ENCODE measurements at places on chromosomes 2 and 18. TPM values are rescaled to one million over a fixed set of nuclear protein-coding genes. Genes with fewer than 3 reads are reported as not detected.

GRCh38 chr18:31546476-31546875 is 45.2 kb upstream of the TTR start:
- DNase-seq = no peak

GRCh38 chr2:191912764-191913163 is 65.9 kb upstream of the CAVIN2 start:
- no peak for DNase-seq

DNA sequence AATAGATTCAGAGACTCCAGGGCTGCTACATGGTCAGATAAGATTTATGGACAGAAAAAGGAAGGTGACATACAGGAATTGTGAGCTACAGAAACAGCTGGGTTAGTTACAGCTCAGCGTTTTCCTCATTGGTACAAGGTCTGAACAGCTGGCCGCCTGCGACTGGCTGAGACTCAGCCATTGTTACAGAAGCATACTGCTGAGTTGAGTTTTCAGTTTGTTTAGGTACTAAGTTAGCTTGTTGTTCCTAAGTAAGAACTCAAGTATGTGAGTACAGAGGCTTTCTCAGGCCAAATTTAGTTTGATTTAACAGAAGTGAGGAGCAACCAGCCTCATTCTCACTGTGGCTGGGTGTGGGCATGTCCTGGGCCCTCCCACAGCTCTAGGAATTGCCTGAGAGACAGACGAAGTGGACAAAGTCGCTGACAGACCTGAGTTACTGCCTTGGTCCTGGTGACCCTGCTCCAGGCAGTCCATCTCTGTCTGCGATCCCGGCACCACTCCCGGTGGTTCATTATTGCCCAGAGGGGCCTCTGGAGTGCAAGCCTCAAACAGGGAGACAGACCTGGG is 27.8 kb upstream of the RHOB start:
- peak; percentile 55 for DNase-seq

DNA sequence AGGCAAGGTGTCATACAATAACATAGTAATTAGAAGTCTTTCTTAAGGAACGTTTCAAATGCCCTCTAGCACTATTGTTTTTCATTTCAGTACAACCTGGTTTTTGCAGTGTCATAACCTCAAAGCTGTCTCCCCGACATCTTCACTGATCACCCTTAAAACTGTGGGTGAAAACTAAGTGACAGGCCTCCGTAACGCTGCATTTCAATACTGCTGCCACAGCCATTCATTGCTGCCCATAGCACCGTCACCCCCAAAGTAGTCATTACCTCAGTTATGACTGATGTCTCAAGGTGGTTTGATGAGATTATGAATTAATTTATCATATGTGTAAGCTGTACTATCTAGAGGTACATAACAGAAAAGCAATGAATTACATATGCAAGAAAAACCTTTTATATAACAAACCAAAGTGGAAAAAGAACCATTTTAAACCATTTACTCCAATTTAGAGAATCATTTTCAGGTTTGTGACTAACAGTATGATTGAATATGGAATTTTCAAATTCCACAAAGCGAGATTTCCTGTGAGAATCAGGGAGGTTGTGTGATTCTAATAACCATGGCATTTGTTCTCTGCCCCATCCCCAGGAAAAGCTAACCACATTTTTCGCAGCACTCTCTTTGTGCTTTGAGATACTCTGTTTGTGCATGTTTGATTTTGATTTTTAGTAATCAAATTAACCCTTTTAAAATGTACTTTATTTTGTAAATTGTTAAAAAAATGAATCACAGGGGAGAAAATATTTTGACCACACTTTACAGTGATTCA is 263.0 kb downstream of the PTGR3 start:
- no peak for DNase-seq

Gene SERPINB10
- total RNA-seq = not detected

Gene MAP2
- 2.1 TPM for total RNA-seq

GRCh38 chr2:174635015-174635593 is 37.5 kb upstream of the WIPF1 start:
- DNase-seq = no peak

- peak; percentile 51 for DNase-seq
Observed at GRCh38 chr18:58887613-58887963, 22.9 kb downstream of the ZNF532 start.

DNA sequence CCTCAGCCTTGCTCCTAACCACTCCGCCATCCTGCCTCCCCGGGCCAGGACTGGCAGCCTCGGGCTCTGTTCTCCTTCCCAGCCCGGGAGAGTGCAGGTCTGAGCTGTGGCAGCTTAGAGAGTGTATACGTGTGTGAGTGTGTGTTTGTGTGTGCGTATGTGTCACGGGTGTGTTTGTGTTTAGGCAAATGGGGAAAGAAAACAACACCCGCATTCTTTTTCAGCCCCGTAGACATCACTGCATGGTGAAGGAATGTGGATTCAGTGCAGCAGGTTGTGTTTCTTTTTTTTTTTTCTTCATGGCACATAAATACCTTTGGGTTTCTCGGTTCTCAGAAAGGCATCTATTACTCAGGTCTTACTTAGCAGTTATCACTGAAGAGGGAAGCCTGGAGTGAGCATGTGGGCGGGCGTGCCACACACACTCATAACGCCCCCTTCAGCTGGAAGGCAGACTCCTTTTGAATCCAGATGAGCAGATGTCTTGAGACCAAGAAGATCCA is 44.2 kb downstream of the GLI2 start:
- no peak for DNase-seq

DNA sequence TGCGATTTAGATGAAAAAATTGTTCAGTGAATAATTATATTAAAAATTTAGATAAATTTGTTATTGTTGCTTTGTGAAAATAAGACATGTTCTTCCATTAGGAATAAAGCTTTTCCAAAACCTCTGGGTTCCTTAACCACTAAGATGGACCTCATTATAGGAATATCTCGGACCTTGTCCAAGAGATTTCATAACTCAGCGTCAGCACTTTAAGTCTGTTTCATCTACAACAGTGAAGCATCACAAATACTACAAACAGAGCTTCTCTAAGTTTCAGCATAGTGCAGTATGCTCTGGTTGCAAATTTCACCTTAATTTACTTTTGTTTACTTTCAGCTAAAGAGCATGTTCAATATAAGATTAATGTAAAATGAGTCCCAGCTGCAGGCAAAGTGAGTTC is 150.3 kb downstream of the UBE2E3 start:
- DNase-seq = no peak

DNA sequence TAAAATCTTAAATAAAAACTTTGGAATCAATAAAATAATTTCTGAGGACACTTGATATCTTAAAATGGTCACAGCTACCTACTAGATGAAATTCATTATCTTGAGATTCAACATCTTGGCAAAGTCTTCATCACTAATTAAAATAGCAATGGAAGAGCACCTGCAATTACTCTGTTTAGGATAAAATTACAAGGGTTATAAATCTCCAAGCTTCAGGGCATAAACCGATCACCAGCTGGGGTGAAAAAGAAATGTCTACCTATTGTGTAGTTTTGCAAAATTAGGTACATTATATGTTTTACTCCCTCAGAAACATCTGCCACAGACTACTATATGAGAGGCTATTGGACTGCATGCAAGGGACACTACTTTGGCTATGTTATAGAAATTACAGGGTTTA is 327.1 kb downstream of the CCDC178 start:
- DNase-seq = no peak

GRCh38 chr2:239381709-239382134 is 19.1 kb downstream of the HDAC4 start:
- no peak for DNase-seq

Gene SLC9A2
- total RNA-seq = 75.2 TPM

GRCh38 chr2:207308519-207309224 is 142.9 kb upstream of the KLF7 start:
- no peak for DNase-seq

GRCh38 chr18:56097621-56098020 is 509.6 kb upstream of the TCF4 start:
- no peak for DNase-seq

- no peak for DNase-seq
Observed at GRCh38 chr18:55041366-55041765, 82.1 kb upstream of the CCDC68 start.

DNA sequence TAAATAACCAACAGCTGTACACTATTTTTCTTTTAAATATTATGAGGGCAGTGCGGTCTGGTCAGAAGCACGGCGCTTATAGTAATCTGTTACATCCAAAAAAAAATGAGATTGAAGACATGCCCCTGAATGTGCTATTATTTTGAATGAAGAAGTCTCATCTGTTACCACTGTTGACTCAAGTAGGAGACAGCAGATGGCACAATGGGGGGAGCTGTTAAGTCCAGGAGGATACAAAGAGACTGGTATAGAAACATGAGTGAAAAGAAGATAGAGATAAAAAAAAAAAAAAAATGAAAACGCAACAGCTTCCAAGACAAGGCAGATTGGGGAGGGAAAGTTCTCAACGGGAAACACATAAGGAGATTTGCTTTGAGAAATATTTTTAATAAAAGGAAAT is 425.5 kb upstream of the PKDCC start:
- no peak for DNase-seq

GRCh38 chr18:63141778-63142176 is 177.8 kb downstream of the BCL2 start:
- no peak for DNase-seq

Gene TMEM17
- 0.46 TPM for total RNA-seq

DNA sequence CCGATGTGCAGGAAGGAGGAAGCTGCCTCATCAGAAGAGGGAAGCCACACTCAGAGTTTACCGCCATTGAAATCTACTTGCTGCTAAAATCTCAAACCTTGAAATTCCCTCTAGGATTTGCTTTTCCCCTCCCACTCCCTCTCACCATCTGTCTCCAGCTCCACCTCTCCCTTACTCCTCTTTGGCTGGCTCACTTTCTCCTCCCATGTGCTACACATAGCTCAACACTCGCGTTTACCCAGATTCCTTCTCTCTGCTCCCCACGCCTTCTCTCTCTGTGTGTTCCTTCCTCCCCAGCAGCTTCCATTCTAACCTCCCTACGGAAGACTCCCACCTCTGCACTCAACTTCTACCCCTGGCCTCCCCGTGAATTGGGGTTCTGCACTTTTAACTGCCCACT is 143.1 kb downstream of the DNER start:
- no peak for DNase-seq

GRCh38 chr2:178072000-178072382 is 586 bp downstream of the PDE11A start:
- DNase-seq = peak; percentile 9

GRCh38 chr18:3492721-3493120 is 42.7 kb downstream of the TGIF1 start:
- DNase-seq = no peak

GRCh38 chr2:172639823-172640222 is 83.9 kb downstream of the PDK1 start:
- no peak for DNase-seq

- DNase-seq = no peak
Observed at GRCh38 chr2:12774395-12774727, 57.6 kb downstream of the TRIB2 start.

Gene SCYGR5
- not detected for total RNA-seq

DNA sequence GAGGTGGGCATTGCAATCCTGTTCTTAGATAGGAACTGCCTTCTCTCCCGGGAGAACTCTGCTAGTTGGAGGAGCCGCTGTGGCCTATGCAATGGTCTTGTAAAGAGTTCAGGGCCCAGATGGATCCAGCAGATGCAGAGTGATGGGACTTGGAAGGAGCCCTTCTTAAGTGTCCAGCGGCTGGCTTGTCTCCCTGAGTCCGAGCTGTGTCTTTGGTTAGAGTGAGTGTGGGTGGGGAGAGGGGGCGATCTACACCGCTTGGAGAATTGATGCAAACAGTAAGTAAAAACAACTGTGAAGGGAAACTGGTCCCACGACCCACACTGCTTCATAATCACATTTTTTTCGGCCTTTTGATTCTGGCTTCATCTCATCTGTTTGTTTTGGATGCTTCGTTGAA is 89.8 kb upstream of the CYRIA start:
- DNase-seq = no peak

Gene SPDYA
- 1.6 TPM for total RNA-seq

Gene TEKT4
- not detected for total RNA-seq

DNA sequence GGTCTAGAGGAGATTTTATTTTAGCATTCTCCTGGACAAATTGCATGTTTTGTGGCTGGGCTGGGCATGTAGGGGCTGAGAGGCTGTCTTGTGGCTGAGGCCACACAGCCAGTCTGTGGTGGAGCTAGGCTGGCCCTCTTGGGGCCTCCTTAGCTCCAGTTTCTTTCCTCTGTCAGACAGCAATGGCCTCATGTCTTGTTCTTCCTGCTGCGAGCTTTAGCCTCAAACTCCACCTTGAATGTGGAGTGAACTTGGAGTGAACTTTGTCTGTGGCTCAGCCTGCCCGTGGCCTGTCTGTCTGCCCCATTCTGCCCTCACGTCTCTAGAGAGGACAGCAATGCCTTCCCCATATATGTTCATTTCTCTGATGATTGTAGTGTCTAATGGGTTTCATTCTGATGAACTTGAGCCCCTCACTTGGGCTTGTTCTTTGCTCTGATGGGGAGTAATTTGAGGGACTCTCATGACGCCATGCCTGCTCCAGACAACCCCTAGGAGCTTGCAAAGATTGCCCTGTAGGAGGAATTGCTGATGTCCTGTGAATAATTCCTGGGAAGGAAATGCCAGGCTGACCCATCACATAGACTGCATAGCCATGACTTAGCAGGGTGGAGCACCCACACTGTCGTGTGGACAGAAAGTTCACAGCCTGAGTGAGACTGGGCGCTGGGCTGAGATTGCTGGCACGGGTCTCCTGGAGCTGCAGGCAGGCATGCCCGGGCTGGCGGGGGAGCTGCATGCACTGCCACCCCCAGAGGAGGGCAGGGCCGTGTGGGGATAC is 42.6 kb downstream of the ASAP2 start:
- no peak for DNase-seq

Gene NBEAL1
- 89.1 TPM for total RNA-seq

- DNase-seq = no peak
Observed at GRCh38 chr18:22469061-22469734, 51.5 kb upstream of the CTAGE1 start.

Gene STRN
- 36.8 TPM for total RNA-seq

GRCh38 chr18:7904529-7904928 is 337.4 kb downstream of the PTPRM start:
- DNase-seq = no peak

- no peak for DNase-seq
Observed at GRCh38 chr18:48317781-48318381, 91.3 kb downstream of the ZBTB7C start.

- no peak for DNase-seq
Observed at GRCh38 chr2:11616851-11617415, 53.1 kb downstream of the NTSR2 start.

Gene ICA1L
- total RNA-seq = 1.7 TPM

GRCh38 chr18:58699551-58699950 is 28.3 kb downstream of the MALT1 start:
- no peak for DNase-seq

Measured in left colon (tissue), 2 donors.